CD4-positive, alpha-beta T cell treated with Interleukin-17A for 4 hours (primary cell): ENCODE measurements at places on chromosomes 12 and 14.
A peak's percentile ranks its signal among the peaks of the same experiment; 100 is the strongest.

GRCh38 chr12:22160396-22161003, 114.5 kb downstream of the CMAS start:
- DNase-seq, result no peak

GRCh38 chr12:19884021-19884492, 444.8 kb downstream of the AEBP2 start:
- no peak for DNase-seq

- DNase-seq, result peak; percentile 70
Observed at GRCh38 chr12:6953442-6954315, 2.5 kb downstream of the PTPN6 start.

DNA sequence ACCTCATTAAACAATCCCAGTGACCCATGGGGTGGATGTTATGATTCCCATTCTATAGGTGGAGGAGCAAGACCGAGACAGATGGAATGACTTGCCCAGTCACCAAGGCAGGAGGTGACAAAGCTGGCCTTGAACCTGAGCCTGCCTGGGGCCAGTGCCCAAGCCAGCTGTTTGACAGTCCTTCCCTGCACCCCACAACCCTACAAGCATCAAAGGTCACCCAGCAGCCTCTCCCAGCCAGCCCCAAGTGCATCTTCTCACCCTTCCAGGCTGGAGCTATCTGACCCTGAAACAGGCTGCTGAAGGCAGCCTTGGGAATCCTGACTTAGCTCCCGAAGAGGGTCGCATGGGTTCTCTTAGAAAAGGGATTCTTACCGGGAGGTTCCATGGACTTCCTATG, 20.3 kb downstream of the MMAB start:
- DNase-seq, result no peak

- DNase-seq, result no peak
Observed at GRCh38 chr12:16154990-16155389, 122.5 kb downstream of the SLC15A5 start.

- peak; percentile 94 for DNase-seq
Observed at GRCh38 chr12:104303538-104304151, at the start of gene EID3. EID3 (plus strand) TSS chr12:104303739; CDS start chr12:104303935, 196 bp downstream.

GRCh38 chr14:72788972-72789728, 104.8 kb downstream of the DPF3 start:
- DNase-seq, result no peak

DNA sequence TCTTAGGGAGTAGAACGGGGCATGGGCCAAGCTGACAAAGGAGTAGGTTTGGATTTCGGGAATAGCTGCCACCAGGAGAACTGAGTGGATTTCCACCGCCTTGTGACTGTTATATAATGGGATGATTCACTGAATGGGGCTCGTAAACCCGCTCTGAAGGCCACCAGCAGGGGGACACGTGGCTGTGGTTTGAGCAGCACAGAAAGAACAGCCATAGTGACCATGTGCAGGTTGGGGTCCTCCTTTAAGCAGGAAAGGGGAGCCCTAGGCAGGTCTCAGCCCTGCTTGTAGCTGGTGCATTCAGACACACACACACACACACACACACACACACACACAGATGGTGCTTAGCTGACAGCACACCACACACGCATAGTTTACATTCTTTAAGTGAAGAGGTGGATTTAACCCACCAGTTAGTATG, 8.6 kb upstream of the ASB2 start:
- DNase-seq, result peak; percentile 23

GRCh38 chr12:2347137-2347843, 294.5 kb downstream of the CACNA1C start:
- DNase-seq, result no peak

DNA sequence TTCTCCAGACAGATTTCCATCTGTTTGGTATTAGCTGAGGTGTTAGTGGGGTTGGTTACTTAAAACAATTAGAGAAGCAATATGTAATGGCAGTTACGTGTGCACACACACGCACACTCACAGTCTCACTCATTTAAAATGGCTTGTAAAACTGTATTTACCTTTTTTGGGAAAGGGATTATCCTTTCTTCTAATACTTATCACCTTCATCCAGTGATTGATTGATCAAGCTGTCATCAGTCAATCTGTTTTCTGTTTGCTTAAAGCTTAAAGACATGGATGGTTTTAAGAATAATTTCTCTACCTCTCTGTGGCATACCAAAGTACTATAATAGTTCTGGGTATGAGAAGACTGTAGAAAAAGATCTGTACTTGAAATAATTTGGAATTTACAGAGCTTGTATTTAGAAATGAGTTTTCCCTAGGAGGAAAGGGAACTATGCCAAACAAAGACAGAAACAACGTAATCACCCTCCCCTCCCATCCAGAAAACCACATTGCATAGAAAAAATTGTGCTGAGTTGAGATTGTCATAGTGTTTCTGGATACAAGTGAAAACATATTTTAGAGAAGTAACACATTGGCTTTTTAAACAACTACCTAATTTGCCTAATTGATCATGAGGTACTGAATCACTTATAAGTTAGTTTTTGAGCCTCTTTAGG, 455.8 kb downstream of the PCNX1 start:
- DNase-seq, result no peak

- no peak for DNase-seq
Observed at GRCh38 chr12:51962737-51963136, 11.2 kb downstream of the ACVR1B start.

- DNase-seq, result no peak
Observed at GRCh38 chr12:51883998-51884675, 3.8 kb upstream of the ANKRD33 start.

- DNase-seq, result no peak
Observed at GRCh38 chr12:5102261-5102789, 58.6 kb downstream of the KCNA5 start.

- DNase-seq, result no peak
Observed at GRCh38 chr12:6031001-6031400, 85.9 kb upstream of the ANO2 start.

GRCh38 chr14:50398189-50398580, 1.5 kb upstream of the CDKL1 start:
- DNase-seq, result no peak

GRCh38 chr12:10276774-10277173, 30.9 kb upstream of the KLRD1 start:
- no peak for DNase-seq

GRCh38 chr14:64998455-64998931, 11.8 kb downstream of the FNTB start:
- no peak for DNase-seq

- no peak for DNase-seq
Observed at GRCh38 chr12:117472983-117473382, 111.6 kb upstream of the NOS1 start.

DNA sequence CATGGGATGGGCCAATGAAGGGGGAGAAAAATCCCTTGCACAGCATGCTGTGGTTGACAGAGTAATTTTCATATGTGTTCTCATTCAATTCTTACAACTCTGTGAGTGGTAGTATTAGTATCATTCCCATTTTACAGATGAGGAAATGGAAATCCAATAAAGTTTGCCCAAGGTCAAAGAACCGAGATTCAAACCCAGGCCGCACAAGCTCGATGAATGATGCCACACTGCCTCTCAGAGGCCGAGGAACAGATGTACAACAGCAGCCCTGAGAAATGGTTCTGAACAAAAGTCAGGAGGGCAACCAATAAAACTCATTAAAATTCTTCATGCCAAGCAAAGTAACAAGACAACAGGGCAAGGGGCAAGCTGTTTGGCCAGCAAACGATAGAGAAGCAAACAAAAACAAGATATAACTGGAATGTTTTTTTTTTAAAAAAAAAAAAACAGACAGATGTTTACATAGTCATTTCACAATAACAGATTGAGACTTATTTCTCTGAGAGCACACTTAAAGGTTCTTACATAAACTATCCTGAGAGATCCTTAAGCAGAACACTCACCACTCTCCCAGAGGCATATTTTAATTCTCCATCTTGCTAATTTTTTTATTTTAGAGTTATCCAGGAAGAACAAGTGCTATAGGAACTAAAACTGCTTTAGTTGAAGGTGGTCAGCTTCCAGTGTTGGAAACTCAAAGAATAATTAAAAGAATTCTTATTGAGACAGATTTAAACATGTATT, 85.8 kb downstream of the EXOC5 start:
- DNase-seq, result no peak

GRCh38 chr14:68952531-68953195, 26.4 kb downstream of the ACTN1 start:
- DNase-seq, result no peak

- peak; percentile 88 for DNase-seq
Observed at GRCh38 chr14:104800771-104801519, at the start of gene ZBTB42. ZBTB42 (plus strand) TSS chr14:104801101; CDS start chr14:104801198, 97 bp downstream.
